Epithelial cell of proximal tubule (primary cell): ENCODE measurements at places on chromosomes 3 and 15. TPM values are rescaled to one million over a fixed set of nuclear protein-coding genes. Genes with fewer than 3 reads are reported as not detected.
A peak's percentile ranks its signal among the peaks of the same experiment; 100 is the strongest.

GRCh38 chr15:100740138-100740537 lies 137.7 kb downstream of the ASB7 start:
- DNase-seq, result no peak

GRCh38 chr3:23019596-23020300 lies 183.4 kb upstream of the UBE2E2 start:
- no peak for DNase-seq

DNA sequence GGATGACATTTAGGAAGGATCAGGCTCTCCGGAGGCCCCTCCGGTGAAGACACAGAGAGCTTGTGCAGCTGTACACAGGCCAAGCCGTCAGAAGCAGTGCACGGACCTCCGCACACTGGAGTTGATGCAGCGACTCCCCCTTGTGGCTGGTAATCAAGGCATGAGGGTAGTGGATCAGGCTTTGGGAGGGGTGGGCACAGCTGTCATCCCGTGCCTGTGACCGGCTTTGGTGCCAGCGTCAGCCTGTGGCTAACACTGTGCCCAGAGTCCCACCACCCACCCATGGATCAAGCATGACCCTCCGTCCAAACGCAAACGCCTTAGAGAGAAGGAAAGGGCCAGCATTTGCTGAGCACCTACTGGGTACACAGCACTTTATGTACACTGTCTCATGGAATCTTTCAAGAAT lies 8.2 kb upstream of the GRIP2 start:
- DNase-seq, result no peak

GRCh38 chr3:40661284-40661683 lies 136.5 kb downstream of the ZNF621 start:
- no peak for DNase-seq

GRCh38 chr3:170477395-170477794 lies 58.7 kb downstream of the CLDN11 start:
- no peak for DNase-seq

GRCh38 chr3:64684715-64685261 lies 3.0 kb downstream of the ADAMTS9 start:
- DNase-seq, result no peak

DNA sequence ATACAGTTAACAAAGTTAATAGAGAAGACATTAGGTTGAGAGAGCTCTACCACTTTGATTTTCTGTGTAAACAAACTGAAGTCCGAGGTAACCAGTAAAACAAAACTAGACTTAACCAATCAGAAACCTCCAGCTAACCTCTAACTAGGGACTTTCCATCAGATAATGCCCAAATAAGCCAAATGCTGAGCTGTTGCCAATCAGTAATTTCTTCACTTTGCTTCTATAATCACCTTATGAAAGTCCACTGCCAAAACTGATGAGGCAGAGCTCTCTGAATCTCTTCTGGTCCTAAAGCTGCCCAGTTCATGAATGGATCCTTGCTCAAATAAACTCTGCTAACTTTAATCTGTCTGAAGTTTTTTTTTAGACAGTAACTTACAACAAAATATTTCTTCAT lies 448.0 kb upstream of the NECTIN3 start:
- peak; percentile 6 for DNase-seq

DNA sequence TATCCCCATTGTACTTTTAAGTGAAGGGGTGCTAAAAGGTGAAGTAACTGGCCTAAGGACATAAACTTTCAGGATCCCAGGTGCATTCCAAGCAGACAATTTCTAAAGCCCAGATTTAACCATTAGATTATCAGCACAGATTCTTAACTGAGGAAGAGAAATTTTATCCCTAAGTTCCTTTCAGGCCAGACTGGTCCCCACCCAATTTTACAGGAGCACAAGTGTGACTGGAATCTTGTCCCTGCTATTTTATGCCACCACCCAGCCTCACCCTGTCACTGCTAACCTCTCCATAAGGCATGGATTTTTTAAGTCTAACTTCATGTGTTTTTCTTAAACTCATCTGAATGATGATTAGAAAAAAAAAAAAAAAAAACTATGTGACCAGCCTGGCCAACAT lies 37.1 kb upstream of the ATP1B3 start:
- no peak for DNase-seq

DNA sequence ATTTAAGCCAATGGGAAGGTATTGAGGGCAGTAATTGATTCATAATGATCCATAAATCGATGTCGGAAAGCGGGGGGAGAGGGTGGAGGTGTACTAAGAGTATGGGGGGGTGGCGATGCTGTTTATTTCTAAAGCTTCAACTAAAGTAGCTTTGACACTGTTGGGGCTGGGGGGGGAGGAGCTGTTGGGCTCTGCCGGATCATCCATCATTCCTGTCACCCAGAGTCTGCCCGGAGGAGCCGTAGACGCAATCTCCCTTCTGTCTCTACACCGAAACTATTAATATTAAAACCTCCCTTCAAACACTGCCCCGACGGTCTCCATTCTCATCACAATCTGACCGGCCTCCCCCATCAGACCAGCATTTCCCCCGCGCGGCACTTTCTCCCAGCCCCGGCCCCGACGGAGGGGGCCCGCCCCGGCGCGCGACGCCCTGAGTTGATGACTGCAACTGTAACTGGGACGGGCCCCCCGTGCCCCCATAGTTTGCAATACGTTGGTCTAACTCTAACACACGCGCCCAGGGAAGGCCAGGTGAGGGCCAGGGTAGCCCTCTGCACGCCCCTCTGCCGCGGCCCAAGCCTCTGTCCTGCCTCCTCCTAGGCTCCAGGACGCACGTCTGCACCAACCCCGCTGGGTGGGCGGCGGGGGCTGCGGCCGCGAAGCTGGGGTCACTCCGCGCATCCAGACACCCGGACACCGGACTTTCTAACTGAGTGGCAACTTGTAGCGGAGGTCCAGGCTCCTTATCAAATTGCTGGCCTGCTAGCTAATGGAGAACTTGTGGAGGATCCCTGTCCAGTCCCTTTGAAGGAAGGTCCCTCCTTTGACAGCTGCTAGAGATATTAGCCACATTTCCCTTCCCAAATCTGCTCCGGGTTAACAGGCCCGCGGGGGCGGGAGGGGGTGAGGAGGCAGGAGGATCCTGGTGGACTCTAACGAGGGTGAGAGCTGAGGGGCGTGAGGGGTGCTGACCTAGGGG lies 212.0 kb downstream of the MEIS2 start:
- DNase-seq, result no peak

- DNase-seq, result no peak
Observed at GRCh38 chr3:37918627-37919026, 56.9 kb downstream of the CTDSPL start.

GRCh38 chr15:85779249-85779648 lies 15.5 kb downstream of the KLHL25 start:
- no peak for DNase-seq

GRCh38 chr15:60426870-60427508 lies 29.2 kb upstream of the ANXA2 start:
- no peak for DNase-seq

GRCh38 chr3:79211586-79212359 lies 556.0 kb downstream of the ROBO1 start:
- DNase-seq, result no peak

- no peak for DNase-seq
Observed at GRCh38 chr3:1578124-1578806, 485.4 kb downstream of the CNTN6 start.

GRCh38 chr3:138063416-138063815 lies 52.0 kb downstream of the DZIP1L start:
- DNase-seq, result no peak

GRCh38 chr15:63156755-63157117 lies 541 bp downstream of the RPS27L start:
- DNase-seq, result peak; percentile 63

GRCh38 chr3:44647771-44648170 lies 761 bp upstream of the ZNF35 start:
- DNase-seq, result no peak

DNA sequence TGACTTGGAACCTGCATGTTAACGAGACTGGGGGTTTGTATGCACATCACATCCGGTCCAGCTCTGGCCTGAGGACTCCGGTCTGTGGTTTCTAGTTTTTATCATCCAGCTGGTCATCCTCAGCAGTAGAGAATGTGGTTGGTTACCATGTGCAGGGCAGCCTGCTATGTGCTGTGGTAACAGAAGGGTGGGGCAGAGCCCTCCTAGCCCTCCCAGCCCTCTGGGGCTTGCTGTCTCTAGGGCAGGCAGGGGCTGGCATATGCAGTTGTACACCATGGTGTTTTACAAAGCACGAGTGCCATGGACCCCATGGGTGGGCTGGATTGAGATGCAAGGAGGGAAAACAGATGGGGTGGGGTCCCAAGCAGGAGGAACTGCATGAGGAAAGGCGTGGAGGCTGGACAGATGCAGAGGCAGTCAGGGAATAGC lies 70.2 kb downstream of the APBA2 start:
- DNase-seq, result no peak

DNA sequence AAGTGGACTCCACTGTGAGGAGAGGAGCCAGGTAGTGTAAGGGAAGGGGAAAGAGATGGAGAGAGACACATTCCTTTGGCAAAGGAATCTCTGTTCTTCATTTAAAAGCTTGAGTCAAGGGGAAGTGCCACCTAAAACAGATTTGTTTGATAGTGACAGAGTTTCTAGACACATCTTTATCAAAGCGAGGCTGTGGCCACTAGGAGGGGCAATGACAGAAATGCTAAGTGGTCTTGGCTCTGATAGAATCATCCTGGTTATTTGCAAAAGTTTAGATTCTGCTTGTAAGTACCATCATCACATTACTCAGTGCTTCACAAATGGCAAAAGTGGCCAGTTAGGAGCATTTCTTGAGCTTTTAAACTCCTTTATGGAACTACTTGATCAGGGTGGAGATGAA lies 261.4 kb downstream of the CNTN3 start:
- no peak for DNase-seq

DNA sequence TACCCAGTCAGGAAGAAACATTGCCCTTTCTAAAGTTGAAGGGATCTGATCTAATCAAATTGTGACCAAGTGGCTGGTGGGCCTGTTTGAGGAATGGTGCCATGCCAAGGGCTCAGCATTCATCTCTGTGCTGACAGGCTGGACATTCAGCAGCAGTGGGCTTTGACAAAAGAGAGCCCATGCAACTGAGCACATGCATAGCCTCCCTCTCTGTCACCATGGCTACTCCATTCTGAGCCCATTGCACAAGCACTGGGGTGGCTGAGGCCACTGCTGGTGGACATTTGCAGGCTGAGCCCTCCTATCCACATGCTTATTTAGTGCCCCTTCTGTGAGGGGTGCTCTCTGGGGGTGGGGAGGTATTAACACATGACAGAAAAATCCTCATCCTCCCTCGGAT lies 28.6 kb upstream of the TNFSF10 start:
- DNase-seq, result no peak

- no peak for DNase-seq
Observed at GRCh38 chr3:140285380-140285779, 350.4 kb downstream of the CLSTN2 start.

- no peak for DNase-seq
Observed at GRCh38 chr3:38114875-38115644, 21.9 kb downstream of the ACAA1 start.

GRCh38 chr3:49570028-49570654 lies 15.9 kb downstream of the BSN start:
- no peak for DNase-seq

DNA sequence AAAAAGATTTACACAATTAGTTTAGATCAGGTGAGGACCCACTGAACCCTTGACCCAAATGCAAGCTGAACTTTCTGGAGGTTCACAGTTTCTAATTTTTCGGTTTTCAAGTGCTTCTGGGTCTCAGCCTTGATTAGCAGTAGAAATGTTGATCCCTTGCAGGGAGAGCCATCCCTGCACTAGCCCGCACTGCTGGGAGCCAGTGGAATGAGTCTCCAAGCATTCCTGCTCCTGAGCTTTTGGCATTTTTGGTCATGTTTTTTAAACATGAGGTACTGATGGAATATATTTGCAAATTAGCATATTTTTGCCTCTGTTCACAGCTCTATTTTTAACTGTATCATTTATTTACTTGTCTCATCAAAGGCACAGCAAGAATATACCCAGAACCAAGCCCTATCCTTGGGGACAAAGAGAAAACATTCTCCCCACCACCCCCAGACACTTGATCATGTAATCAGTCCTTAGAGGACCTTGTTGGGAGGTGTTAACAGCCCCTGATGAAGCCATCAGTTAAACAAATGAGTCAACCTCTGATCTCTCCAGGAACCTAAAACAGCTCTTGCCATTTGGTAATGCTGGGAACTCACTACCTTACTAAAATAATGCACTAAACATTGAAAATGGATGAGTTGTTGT lies 119.0 kb upstream of the CTDSPL start:
- no peak for DNase-seq

GRCh38 chr15:77418966-77419835 lies 703 bp downstream of the PEAK1 start:
- DNase-seq, result no peak

- no peak for DNase-seq
Observed at GRCh38 chr15:89018207-89018606, 70.0 kb upstream of the ABHD2 start.

DNA sequence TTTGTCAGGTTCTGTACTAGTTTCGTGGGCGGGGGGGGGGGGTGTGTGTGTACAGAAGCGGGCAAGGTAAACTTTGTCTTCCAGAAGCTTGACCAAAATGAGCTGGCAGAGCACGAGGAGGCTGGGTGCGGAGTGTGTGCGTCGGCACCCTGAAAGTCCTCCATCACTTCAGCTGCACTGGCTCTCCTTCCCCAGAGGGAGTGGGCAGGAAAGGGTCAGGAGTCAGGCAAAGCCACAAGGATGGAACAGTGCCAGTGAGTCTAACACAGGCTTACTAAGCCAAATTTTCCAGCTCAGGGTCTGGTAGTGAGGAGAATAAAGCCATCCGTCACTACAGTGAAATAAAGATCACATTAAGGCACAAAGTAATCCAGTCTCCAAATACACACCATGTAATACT lies 11.9 kb upstream of the SH3GL3 start:
- no peak for DNase-seq

GRCh38 chr3:49639551-49639950 lies 34.6 kb upstream of the APEH start:
- DNase-seq, result no peak

DNA sequence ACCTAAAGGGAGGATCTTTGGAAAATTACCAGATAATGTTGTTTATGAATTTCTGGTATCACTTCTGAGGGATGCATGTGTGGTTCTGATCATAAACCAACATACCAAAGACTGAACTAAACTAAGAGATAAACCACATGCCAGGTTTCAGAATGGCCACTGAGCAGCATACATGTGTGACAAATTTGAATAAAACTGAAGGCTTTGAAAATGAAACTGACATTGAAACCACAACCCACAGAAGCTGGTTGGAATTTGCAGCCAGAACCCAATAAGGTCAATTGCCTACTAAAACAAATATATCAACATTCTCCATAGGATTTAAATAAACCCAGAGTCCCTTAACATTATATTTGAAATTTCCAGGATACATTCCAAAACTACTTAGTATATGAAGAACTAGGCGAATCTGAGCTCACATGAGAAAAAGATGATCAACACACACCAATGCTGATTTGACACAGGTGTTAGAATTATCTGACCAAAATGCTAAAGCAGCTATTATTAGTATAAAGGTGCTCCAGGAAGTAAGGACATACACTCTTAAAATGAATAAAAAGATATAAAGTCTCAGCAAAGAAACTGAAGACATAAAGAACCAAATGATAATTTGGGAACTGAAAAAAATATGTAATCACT lies 125.0 kb downstream of the ZNF280D start:
- no peak for DNase-seq

AGBL1 gene
- total RNA-seq, result not detected in 2 replicates

CD86 gene
- total RNA-seq, result not detected in 2 replicates

ARF4 gene
- 173 and 207 TPM in 2 replicates for total RNA-seq

CLRN1 gene
- not detected in 2 replicates for total RNA-seq

HHATL gene
- not detected in 2 replicates for total RNA-seq

MYD88 gene
- 47.3 and 51.1 TPM in 2 replicates for total RNA-seq

NPAP1 gene
- total RNA-seq, result 0.07 TPM in 1 of 2 replicates, not detected in the other

COL7A1 gene
- total RNA-seq, result 47.5 and 211 TPM in 2 replicates

PCOLCE2 gene
- total RNA-seq, result 4.5 and 7.7 TPM in 2 replicates

DISP2 gene
- 0.22 and 0.40 TPM in 2 replicates for total RNA-seq

GOLGA8N gene
- total RNA-seq, result 0.29 and 0.46 TPM in 2 replicates

FBN1 gene
- total RNA-seq, result 25.8 and 75.2 TPM in 2 replicates

C15orf39 gene
- 9.6 and 13.7 TPM in 2 replicates for total RNA-seq

CCR4 gene
- not detected in 2 replicates for total RNA-seq
